Psoas muscle (tissue), 8 donors: ENCODE measurements at places on chromosomes 3 and 15.
A peak's percentile ranks its signal among the peaks of the same experiment; 100 is the strongest.

GRCh38 chr15:26352909-26353308 lies 420.0 kb downstream of the GABRB3 start:
- no peak for DNase-seq

GRCh38 chr15:38696109-38696727 lies 131.6 kb upstream of the RASGRP1 start:
- DNase-seq: no peak

DNA sequence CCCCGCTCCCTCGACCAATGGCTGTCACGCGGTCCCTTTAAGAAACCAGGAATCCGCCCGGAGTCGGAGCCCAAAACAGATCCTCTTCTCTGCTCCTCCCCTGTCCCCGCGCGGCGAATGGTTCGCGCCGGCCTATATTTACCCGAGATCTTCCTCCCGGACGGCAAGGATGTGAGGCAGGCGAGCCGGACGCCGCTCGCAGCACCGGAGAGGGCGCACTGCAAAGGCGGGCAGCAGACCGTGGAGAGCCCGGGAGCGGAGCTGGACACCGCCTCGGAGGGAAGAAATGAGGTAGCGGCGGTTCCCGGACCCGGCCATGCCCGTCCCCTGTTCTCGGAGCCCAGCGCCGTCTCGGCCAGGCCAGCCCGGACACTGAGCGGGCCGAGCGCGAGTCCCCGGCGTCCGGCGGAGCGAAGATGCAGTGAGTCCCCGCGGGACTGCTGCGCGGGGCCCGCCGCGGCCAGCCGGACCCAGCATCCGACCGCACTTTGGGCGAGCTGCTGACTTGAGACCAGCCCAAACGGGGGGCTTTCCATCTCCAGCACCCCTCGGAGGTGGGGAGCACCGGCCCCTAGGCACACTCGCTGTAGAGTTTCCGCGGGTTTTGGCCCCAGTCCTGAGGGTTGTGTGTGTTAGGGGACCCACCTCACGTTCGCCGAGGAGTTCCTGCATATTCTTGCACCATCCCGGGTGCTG lies at the start of gene FAM43A:
Gene FAM43A, plus strand, starts transcription at position 166 of the 696 bp plus-strand sequence. CDS start 944 bp downstream, outside the sequence.
- DNase-seq: peak; percentile 96

DNA sequence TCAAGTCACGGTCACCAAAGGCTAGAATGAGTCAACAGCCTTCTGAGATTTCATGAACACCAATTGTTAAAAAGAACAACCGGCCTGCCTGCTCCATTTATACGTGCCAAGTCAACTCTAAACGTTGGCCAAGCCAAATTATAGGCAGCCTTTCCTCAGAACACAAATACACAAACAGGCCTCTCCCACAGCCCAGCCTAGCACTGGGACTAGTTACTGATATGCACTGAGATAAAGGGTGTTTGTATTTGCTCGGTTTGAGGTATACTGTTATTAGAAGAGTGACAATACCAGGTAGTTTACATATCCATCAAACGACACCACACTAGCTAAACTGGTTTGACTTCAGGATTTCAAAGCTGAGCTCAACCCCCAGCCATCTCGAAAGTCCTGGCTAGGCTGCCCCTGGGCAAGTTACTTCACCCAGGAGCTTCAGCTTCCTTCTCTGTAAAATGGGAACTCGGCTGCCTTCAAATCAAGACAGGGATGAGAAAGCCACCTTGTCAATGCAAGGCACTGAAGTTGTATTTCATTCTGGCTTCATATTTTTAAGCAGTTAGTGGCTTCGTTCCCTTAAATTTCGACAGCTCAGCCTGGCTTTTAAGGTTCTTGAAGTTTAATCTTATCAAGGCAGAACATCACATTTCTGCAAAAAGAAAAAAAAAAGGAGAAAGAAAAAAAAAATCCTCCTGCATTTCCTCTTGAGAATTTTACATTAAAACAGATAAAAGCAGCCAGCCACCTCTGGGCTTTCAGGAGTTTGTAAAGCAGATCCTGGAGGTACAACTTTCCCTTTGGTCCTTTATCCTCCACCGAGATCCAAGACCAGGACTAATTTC lies 4.0 kb downstream of the TLE3 start:
- no peak for DNase-seq

DNA sequence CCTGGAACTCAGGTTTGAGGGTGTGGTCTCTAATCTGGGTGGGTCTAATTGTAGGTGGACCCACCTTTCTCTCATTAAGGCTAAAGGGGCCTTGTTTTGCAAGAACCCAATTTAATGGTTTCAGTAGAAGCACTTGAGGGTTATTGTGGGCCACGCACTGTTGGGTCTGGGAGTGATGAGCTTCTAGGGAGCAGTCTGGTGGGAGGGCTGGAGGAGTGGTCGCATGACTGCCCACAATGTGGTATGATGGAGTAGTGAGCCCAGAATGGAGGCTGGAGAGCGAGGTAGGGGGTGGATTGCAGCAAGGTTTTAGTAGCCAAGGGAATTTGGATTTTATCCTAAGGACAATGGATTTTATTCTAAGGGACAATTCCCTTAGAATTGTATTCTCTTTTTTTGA lies 2.7 kb downstream of the TATDN2 start:
- DNase-seq: no peak

GRCh38 chr3:69435274-69436265 lies 49.7 kb upstream of the FRMD4B start:
- DNase-seq: no peak

- DNase-seq: no peak
Observed at GRCh38 chr3:61606196-61606595, 44.8 kb downstream of the PTPRG start.

DNA sequence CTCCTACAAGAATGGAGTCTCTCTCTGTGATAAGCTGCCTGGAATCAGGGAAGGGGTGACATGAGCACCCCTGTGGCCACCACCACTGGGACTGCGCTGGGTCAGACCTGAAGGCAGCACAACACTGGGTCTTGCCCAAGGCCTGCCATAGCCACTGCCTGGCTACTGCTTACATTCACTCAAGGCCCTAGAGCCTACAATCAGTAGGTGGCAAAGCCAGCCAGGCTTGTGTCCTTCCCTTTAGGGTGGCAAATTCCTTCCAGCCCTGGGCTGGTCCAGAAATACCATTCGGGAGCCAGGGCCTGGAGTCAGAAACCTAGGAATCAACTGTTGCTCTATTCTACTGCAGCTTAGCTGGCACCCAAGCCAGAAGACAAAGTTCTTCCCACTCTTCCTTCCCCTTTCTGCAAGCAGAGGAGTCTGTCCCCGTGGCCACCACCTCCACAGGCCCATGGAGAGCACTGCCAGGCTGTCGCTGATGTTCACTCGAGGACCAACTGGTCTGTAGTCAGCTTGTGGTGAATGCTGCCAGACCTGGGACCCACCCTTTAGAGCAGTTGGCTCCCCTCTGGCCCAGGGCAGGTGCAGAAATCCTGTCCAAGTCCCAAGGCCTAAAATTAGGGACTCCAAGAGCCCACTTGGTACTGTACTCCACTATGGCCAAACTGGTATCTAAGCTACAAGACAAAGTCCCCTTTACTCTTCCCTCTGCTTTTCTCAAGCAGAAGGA lies 307.4 kb downstream of the THSD4 start:
- DNase-seq: no peak

DNA sequence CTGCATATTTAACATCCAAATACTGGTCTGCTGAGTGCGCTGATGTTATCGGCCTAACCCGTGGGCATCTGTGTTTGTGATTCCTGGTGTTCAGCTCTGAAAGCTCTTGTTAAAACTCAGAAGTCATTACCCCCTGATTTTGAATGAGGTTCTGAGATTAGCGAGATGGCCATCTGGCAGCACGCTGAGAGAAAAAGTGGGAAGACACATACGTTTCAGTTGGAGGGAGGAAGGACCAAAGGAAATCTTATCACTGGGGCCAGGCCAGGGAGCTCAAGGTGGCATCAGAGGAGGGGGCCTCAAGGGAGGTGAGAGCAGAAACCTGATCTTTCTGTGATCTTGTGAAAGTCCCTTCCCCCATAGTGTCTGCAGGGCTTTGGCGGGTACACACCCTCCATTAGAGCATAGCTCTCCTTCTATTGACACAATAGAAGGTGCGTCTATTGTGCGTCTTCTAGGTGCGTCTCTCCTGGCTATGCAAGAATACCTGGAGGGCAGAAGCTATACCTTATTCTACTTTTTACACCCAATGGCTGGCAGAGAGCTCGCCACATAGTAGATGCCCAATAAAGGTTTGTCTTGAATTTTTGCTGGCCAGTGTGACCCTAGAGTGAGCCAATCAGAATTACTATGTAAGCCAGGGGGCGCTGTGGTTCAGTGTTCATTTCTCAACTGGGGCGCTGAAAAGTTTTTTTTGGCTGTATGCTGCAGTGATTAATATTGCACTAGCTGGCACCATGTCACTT lies 182.4 kb downstream of the SHQ1 start:
- DNase-seq: no peak

GRCh38 chr3:58296269-58296668 lies 9.8 kb upstream of the RPP14 start:
- DNase-seq: no peak

- no peak for DNase-seq
Observed at GRCh38 chr3:26307192-26307591, 315.4 kb upstream of the LRRC3B start.

GRCh38 chr15:39511000-39511915 lies 69.6 kb upstream of the THBS1 start:
- peak; percentile 73 for DNase-seq

DNA sequence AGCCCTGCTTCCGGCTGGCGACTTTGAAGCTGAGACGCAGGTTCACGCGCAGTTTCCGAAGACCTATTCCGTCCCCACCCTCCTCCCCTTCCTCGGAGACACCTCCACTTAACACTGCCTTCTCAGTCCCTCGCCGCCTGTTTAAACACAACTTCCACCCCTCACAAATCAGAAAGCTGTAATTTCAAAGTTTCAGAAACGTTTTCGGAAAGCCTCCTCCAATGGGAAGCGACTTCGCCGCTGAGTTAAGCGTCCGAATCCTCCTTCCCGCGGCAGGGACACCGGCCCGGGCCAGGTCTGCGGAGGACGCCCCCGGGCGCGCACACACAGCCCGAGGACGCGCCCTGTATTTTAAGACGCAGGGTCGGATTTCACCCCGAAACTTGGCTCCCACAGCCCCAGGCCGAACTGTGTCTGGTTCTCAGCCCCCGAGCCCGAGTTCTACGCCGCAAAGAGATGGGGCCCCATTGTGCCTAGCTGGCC lies 559 bp upstream of the LRRN1 start:
- peak; percentile 58 for DNase-seq

DNA sequence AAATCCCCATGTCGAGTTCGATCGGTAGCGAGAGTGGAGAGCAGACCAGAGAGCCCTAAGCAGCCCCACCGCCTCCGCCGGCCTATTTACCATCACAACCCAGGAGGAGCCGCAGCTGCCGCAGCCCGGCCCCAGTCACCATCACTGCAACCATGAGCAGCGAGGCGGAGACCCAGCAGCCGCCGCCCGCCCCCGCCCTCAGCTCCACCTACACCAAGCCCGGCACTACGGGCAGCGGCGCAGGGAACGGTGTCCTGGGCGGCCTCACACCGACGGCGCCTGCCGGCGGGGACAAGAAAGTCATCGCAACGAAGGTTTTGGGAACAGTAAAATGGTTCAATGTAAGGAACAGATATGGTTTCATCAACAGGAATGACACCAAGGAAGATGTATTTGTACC lies 89.5 kb upstream of the TPM1 start:
- no peak for DNase-seq

GRCh38 chr15:78000091-78000926 lies 77.2 kb downstream of the TBC1D2B start:
- peak; percentile 90 for DNase-seq

- no peak for DNase-seq
Observed at GRCh38 chr15:25712961-25713355, 150.2 kb downstream of the ATP10A start.

- no peak for DNase-seq
Observed at GRCh38 chr3:185172086-185173049, 19.5 kb upstream of the C3orf70 start.

GRCh38 chr15:66454143-66454542 lies 43.4 kb downstream of the SNAPC5 start:
- no peak for DNase-seq

- DNase-seq: peak; percentile 87
Observed at GRCh38 chr15:47301481-47301880, 415.8 kb upstream of the SEMA6D start.

DNA sequence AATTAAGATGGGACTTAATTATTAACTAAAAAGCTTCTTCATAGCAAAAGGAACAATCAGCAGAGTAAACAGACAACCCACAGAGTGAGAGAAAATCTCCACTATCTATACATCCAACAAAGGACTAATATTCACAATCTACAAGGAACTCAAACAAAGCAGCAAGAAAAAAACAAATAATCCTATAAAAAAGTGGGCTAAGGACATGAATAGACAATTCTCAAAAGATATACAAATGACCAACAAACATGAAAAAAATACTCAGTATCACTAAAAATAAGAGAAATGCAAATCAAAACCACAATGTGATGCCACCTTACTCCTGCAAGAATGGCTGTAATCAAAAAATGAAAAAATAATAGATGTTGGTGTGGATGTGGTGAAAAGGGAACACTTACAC lies 103.3 kb downstream of the TBL1XR1 start:
- no peak for DNase-seq

GRCh38 chr3:14377838-14378169 lies 24.6 kb upstream of the SLC6A6 start:
- DNase-seq: no peak

- DNase-seq: no peak
Observed at GRCh38 chr3:37577697-37578096, 284.0 kb upstream of the CTDSPL start.

- no peak for DNase-seq
Observed at GRCh38 chr15:77991029-77991406, 86.5 kb downstream of the TBC1D2B start.

GRCh38 chr15:52378746-52379394 lies 83.3 kb upstream of the MYO5C start:
- DNase-seq: no peak

GRCh38 chr15:64152507-64153387 lies 1.2 kb downstream of the SNX22 start:
- DNase-seq: no peak

DNA sequence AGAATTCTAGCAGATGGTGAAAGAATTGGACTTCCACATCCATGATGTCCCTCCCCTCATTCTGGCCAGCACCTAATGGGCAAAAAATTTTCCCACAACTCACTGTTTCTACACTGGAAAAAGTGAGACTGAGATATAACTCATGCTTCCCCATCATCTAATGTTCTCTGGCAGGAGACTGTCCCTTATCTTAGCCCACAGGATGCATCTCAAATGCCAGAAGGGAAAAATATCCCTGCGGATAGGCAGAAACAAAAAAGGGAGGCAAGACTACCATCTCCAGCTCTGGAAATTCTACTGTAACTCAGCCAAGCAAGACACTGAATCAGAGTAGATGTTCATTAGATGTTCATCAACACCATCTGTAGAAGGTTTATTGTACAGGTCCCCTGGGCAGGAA lies 58.6 kb downstream of the DLG1 start:
- DNase-seq: no peak

GRCh38 chr3:108569336-108569735 lies 19.9 kb downstream of the CIP2A start:
- no peak for DNase-seq

- DNase-seq: peak; percentile 58
Observed at GRCh38 chr3:42590989-42591756, 513 bp downstream of the SS18L2 start.
